ENCODE measurements at places on chromosomes 2 and 18. TPM values are rescaled to one million over a fixed set of nuclear protein-coding genes. Genes with fewer than 3 reads are reported as not detected.

Gene SLC66A3
- total RNA-seq = 18.2 TPM

Gene ANKRD53
- total RNA-seq = 1.3 TPM

Gene ERCC3
- total RNA-seq = 63.0 TPM

Gene GAL3ST2
- total RNA-seq = not detected

Gene IFIH1
- total RNA-seq = 24.3 TPM

Gene SPHKAP
- total RNA-seq = not detected

Gene SERPINB10
- total RNA-seq = not detected

Gene RAD51AP2
- total RNA-seq = not detected

Gene SLC4A3
- 0.36 TPM for total RNA-seq

- H3K36me3 ChIP-seq = no peaks in the 10 kb centered on the region
- no peak for DNase-seq
- no peak overlapping the region for H3K4me3 ChIP-seq
- peaks cover 6% of the 10 kb centered on the region for H3K4me1 ChIP-seq
- no peaks in the 10 kb centered on the region for H3K27me3 ChIP-seq
- no peak overlapping the region for H3K27ac ChIP-seq
Measured at GRCh38 chr2:64688909-64689308, 35.2 kb upstream of the SERTAD2 start.

- no peak overlapping the region for H3K4me3 ChIP-seq
- H3K36me3 ChIP-seq = peaks cover 43% of the 10 kb centered on the region
Measured at GRCh38 chr2:18626256-18626668, 36.9 kb upstream of the NT5C1B start.

DNA sequence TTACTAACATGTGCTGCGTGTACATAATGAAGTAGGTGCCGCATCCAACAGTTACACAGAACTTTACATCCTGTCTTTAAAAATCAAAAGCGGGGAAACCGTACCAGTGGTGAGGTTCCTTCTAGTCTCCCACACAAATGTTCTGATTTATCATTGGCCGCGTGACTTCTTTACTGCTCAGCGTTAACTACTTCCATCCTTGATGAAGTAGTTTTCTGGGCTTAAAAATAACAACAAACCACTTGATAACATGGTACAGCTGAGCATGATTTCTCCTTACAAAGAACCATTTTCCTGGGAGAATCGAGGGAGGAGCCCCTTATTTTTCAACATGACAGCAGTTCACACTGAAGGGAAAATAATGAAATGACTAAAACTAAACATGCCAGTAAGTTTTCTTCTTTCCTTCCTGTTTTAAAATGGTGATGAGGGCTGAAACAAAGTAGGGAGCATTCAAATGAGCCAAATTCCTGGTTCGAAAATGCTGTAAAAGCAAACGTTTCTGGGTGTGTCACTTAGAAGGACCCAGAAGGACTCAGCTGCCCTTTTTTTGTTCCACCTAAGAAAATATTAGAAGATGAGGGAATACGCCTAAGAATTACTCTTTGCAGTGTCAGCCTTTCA, 9.9 kb downstream of the EMILIN2 start:
- peaks cover 3% of the 10 kb centered on the region for H3K36me3 ChIP-seq
- no peak overlapping the region for H3K4me3 ChIP-seq
- no peaks in the 10 kb centered on the region for H3K4me1 ChIP-seq
- no peak overlapping the region for H3K27ac ChIP-seq
- peaks cover 11% of the 10 kb centered on the region for H3K27me3 ChIP-seq

- H3K27me3 ChIP-seq = no peaks in the 10 kb centered on the region
- H3K4me3 ChIP-seq = no peak overlapping the region
- no peak overlapping the region for H3K27ac ChIP-seq
- DNase-seq = no peak
- peaks cover 9% of the 10 kb centered on the region for H3K36me3 ChIP-seq
Measured at GRCh38 chr2:44131177-44131576, 37.5 kb upstream of the PPM1B start.

GRCh38 chr2:125516496-125517109, 1139.4 kb upstream of the GYPC start:
- DNase-seq = no peak
- H3K27ac ChIP-seq = no peak overlapping the region
- no peak overlapping the region for H3K4me3 ChIP-seq
- H3K4me1 ChIP-seq = no peaks in the 10 kb centered on the region

DNA sequence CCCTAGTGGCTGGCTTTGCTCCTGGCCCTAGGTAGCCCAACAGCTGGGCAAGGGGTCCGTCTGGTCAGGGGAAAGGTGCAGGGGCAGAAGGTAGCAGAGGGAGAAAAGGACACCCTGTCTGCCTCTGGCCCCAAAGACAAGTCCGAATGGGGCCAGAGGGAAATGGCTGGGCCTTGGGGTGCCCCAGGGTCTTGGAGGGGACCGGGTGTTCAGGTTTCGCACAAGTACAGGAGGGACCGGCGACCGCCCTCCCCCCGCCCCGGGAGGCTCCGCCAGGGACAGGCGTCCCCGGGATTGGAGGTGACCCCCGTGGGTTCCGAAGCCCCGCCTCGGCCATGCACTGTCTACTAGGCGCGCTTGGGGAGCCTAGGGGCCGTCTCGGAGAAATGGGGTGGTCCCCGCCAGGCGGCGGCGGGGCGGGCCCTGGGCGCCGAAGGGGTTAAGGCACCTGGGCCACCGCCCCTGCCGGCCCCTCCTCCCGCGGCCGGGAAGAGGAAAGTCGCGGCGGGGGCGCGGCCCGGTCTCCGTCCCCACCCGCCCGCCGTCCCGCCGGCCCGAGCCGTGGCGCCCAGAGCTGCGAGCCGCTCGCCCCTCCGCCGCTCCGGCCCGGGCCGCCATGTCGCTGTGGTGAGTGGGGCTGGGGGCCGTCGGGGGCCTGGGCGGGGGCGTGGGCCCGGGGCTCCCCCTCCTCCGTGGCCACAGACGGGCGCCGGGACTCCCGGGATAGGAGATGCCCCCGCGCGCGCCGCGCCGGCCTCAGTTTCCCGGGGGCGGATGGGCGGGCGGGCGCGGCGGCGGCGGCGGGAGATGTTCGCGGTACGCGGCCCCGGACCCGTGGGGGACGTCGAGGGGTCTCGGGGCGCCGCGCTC, at the start of gene B3GNT7:
Gene B3GNT7 (plus strand): TSS at position 523 of the 870 bp plus-strand sequence. CDS start 94 bp downstream, at position 617.
- DNase-seq = no peak
- no peak within 1 kb of the TSS for H3K27ac ChIP-seq
- peaks cover 33% of the 10 kb centered on the region for H3K27me3 ChIP-seq
- H3K4me3 ChIP-seq = peak within 1 kb of the TSS; percentile 50
- H3K4me1 ChIP-seq = peaks cover 18% of the 10 kb centered on the region

DNA sequence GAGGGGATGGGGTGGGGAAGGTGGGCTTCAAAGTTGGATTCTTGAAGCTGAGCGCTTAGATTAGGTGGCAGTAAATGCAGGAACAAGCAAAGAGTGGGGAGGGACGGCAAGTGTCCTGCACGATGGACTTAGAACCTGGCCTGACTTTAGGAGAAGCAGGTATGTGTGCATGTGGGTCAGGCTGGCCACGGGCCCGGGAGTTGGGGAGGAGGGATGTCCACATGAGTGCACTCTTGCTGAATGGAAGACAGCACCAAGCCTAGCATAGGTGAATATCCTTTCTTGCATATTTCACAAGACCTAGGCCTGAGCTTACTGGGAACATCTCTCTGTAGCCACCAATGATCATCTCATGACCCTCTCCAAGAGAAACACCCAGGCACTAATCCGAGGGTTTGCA, 96.1 kb downstream of the DDX1 start:
- no peaks in the 10 kb centered on the region for H3K4me1 ChIP-seq
- no peak overlapping the region for H3K4me3 ChIP-seq
- no peak for DNase-seq
- peaks cover 11% of the 10 kb centered on the region for H3K27me3 ChIP-seq
- no peaks in the 10 kb centered on the region for H3K36me3 ChIP-seq

DNA sequence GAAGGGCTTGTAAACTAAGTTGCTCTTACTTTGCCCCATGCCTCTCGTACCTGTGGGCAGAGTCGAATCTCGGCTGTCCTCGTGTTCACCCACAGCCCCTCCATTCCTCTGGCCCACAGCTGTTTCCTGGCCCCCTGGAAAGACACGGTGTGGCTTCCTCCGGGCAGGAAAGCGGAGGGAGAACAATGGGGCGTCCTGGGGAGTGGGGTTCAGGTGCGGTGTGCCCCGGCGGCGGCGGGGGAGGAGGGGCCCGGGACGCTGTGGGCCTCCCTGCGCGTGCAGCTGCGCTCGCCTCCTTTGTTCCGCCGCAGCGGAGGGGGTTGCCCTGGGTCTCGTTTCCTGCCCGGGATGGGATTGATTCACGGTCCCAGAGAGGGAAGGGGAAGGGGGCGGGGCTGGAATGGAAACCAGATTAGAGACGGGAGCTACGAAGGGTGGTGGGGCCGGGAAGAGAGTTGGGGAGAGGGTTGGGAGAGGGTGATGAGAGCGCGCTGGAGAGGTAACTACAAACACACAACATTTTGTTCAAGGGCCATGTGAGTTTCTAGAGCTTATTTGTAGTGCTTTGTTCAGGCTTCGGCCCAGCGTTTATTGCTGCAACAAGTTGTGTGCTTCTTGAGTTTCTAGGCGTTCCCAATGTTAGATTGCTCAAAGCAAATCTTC, 796 bp downstream of the MYO1B start:
- H3K4me1 ChIP-seq = peaks cover 11% of the 10 kb centered on the region
- H3K27ac ChIP-seq = peak overlapping the region; percentile 40
- peak; percentile 4 for DNase-seq
- peak overlapping the region; percentile 76 for H3K4me3 ChIP-seq
- peaks cover 4% of the 10 kb centered on the region for H3K27me3 ChIP-seq
- H3K36me3 ChIP-seq = no peaks in the 10 kb centered on the region

GRCh38 chr2:203532957-203533658, 2.0 kb downstream of the RAPH1 start:
- H3K27ac ChIP-seq = no peak overlapping the region
- DNase-seq = no peak
- H3K4me3 ChIP-seq = peak overlapping the region; percentile 86

DNA sequence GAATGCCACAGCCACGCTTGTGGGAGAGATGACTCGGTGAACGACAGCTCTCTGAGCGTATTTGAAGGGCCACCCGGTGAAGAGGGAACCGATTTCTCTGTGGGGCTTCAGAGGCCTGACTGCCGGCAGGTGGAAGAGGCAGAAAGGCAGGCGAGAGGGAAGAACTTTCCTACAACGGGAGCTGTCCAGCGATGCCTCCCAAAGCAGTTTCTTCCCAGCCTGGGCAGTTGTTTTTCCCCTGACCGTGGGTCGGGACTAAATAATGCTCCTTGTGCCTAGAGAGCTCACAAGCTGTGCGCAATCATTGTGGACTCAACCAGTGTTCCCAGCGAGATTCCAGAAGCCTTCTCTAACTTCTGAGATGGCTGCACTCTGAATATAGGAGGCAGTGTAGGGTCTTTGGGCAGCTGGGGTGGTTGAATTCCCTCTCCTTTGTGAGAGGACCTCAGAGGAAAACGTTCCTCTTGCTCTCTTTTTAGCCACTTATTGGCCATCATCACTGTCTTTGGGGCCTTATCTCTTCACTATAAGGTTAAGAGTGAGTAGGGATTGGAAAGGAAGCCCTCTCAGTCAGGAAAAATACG, 710 bp downstream of the SEC11C start:
- peaks cover 2% of the 10 kb centered on the region for H3K27me3 ChIP-seq
- H3K4me3 ChIP-seq = peak overlapping the region; percentile 97
- H3K27ac ChIP-seq = peak overlapping the region; percentile 98
- no peaks in the 10 kb centered on the region for H3K36me3 ChIP-seq
- H3K4me1 ChIP-seq = peaks cover 45% of the 10 kb centered on the region
- no peak for DNase-seq

DNA sequence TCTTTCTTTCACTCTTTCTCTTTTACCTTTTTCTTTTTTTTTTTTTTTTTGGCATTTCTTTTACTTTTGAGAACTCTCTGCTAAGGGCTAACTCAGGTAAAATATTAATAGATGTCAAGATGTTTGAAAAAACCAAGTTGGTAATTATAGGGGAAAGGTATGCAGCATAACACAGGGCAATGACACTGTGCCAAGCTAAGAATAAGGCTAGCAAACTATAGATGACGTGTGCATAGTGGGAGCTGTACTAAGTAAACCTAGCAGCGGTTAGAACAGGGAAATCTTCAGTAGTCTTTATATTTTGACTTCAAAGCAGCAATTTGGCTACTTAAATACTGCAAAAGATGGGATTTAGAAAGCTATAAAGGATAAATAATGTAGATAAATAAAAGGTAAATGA, 415.4 kb upstream of the RGPD4 start:
- no peaks in the 10 kb centered on the region for H3K27me3 ChIP-seq
- no peaks in the 10 kb centered on the region for H3K4me1 ChIP-seq
- H3K27ac ChIP-seq = no peak overlapping the region
- no peak for DNase-seq
- no peak overlapping the region for H3K4me3 ChIP-seq
- H3K36me3 ChIP-seq = no peaks in the 10 kb centered on the region

DNA sequence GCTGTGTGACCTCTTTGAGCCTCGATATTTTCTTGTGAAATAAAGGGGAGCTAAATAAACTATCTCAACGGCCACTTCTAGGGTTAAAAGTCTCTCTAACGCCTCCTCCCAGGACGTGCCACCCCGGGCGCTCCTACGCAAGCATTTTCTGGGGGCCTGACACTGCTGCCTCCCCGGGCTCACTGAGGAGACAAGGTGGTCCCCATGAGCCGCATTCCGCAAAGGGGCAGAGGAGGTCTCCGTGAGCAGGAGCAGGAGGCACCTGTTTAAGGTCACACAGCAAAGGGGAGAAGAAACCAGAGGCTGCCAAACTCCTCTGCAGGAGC, 913 bp upstream of the WNT10A start:
- peak overlapping the region; percentile 93 for H3K4me3 ChIP-seq
- H3K27me3 ChIP-seq = peaks cover 9% of the 10 kb centered on the region
- H3K27ac ChIP-seq = peak overlapping the region; percentile 96
- no peaks in the 10 kb centered on the region for H3K36me3 ChIP-seq
- peaks cover 51% of the 10 kb centered on the region for H3K4me1 ChIP-seq
- DNase-seq = no peak

DNA sequence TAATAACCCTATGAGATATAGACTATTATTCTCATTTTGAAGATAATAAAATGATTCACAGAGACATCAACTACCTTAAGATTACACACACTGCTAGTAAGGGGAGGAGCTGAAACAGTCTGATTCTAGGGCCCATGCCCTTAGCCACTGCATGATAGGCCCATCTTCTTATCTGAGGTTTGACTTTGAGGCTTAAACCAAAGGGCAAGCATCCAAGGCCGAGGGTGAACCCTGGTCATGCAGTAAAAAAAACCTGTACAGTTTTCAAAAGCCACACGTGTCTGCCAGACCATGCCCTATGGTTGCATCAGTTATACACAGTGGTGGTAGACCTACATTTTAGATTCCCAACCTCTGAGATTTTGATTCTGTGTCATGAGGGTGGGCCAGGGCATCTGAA, 44.8 kb downstream of the POLE4 start:
- DNase-seq = no peak
- H3K36me3 ChIP-seq = peaks cover 17% of the 10 kb centered on the region
- peaks cover 4% of the 10 kb centered on the region for H3K4me1 ChIP-seq
- H3K27me3 ChIP-seq = no peaks in the 10 kb centered on the region
- no peak overlapping the region for H3K4me3 ChIP-seq
- H3K27ac ChIP-seq = no peak overlapping the region

- no peak for DNase-seq
- no peaks in the 10 kb centered on the region for H3K36me3 ChIP-seq
- no peaks in the 10 kb centered on the region for H3K27me3 ChIP-seq
- H3K4me1 ChIP-seq = no peaks in the 10 kb centered on the region
Measured at GRCh38 chr2:154229966-154230365, 358.2 kb downstream of the GALNT13 start.

GRCh38 chr2:86300496-86300895, 36.9 kb downstream of the REEP1 start:
- no peaks in the 10 kb centered on the region for H3K36me3 ChIP-seq
- H3K4me1 ChIP-seq = no peaks in the 10 kb centered on the region
- no peak overlapping the region for H3K27ac ChIP-seq
- H3K4me3 ChIP-seq = no peak overlapping the region
- H3K27me3 ChIP-seq = peaks cover 19% of the 10 kb centered on the region

- H3K36me3 ChIP-seq = no peaks in the 10 kb centered on the region
- peaks cover 7% of the 10 kb centered on the region for H3K4me1 ChIP-seq
- H3K4me3 ChIP-seq = no peak overlapping the region
- no peak overlapping the region for H3K27ac ChIP-seq
- no peak for DNase-seq
- peaks cover 1% of the 10 kb centered on the region for H3K27me3 ChIP-seq
Measured at GRCh38 chr2:111904726-111905474, 6.5 kb downstream of the MERTK start.

All from naive thymus-derived CD8-positive, alpha-beta T cell (primary cell).